ENCODE measurements at places on chromosomes 2 and 18. TPM values are rescaled to one million over a fixed set of nuclear protein-coding genes. Genes with fewer than 3 reads are reported as not detected.
A peak's percentile ranks its signal among the peaks of the same experiment; 100 is the strongest.

DNA sequence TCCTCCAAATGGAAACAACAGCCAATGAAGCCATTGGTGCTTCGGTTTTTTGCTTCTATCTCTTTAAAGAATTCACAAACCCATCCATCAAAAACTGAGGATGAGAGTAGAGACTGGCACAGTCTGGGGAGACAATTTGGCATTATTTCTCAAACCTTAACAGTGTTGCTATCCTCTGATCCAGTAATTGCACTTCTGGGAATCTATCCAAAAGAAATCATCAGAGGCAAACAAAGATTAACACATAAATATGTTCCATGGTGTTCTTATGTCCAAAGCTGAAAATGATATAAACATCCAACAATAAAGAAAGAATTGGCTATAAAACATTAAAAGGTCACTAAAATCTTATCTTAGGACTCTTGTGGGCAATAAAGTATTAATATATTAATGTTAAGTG lies 35.1 kb downstream of the REEP1 start:
- no peaks in the 10 kb centered on the region for H3K4me1 ChIP-seq
- H3K36me3 ChIP-seq: no peaks in the 10 kb centered on the region
- no peak overlapping the region for H3K4me3 ChIP-seq

- H3K27me3 ChIP-seq: no peaks in the 10 kb centered on the region
- no peak overlapping the region for H3K4me3 ChIP-seq
- H3K4me1 ChIP-seq: peaks cover 10% of the 10 kb centered on the region
- no peaks in the 10 kb centered on the region for H3K36me3 ChIP-seq
- H3K27ac ChIP-seq: no peak overlapping the region
These were observed 155.5 kb downstream of the CTIF start for GRCh38 chr18:48694295-48694694.

GRCh38 chr2:119724656-119725485 lies 34.9 kb upstream of the PTPN4 start:
- no peaks in the 10 kb centered on the region for H3K36me3 ChIP-seq
- H3K4me3 ChIP-seq: no peak overlapping the region
- H3K27me3 ChIP-seq: no peaks in the 10 kb centered on the region
- no peaks in the 10 kb centered on the region for H3K4me1 ChIP-seq

DNA sequence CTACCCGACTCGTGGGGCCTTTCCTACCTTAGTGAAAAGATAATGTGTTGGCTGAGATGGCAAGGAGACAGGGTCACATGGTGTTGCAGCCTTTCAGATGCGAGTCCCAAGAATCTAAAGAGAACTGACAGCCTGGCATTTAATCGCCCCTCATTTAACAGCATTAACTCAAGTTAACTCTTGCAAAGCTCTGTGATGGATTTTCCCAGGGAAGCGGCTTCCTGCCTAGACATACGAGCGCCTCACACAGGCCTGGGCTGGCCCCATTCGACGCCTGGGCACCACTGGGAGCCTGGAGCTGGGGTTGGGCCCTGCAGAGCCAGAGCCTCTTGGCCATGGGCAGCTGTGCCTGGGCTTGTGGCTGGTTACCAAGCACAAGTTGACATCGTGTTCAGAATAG lies 140.8 kb downstream of the SEPTIN10 start:
- DNase-seq: no peak
- H3K4me3 ChIP-seq: no peak overlapping the region
- H3K36me3 ChIP-seq: no peaks in the 10 kb centered on the region
- no peak overlapping the region for H3K27ac ChIP-seq
- H3K27me3 ChIP-seq: no peaks in the 10 kb centered on the region

DNA sequence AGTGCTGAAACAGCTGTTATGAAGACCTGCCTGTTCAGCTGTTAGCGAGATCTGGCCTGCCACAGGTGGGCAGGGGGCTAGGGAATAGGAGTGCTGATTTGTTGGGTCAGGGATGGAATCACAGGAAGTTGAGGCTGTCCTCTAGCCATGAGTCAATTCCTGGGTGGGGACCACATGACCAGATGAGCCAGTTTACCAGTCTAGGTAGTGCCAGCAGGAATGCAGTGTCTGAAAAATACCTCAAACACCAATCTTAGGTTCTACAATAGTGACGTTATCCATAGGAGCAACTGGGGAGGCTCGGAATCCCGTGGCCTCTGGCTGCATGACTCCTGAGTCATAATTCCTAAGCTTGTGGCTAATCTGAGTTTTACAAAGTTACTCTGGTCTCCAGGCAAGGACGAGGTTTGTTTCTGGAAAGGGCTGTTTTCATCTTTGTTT lies 44.9 kb downstream of the DYSF start:
- H3K27me3 ChIP-seq: no peaks in the 10 kb centered on the region
- no peak for DNase-seq
- no peak overlapping the region for H3K27ac ChIP-seq
- H3K4me1 ChIP-seq: peaks cover 7% of the 10 kb centered on the region
- H3K36me3 ChIP-seq: no peaks in the 10 kb centered on the region

DNA sequence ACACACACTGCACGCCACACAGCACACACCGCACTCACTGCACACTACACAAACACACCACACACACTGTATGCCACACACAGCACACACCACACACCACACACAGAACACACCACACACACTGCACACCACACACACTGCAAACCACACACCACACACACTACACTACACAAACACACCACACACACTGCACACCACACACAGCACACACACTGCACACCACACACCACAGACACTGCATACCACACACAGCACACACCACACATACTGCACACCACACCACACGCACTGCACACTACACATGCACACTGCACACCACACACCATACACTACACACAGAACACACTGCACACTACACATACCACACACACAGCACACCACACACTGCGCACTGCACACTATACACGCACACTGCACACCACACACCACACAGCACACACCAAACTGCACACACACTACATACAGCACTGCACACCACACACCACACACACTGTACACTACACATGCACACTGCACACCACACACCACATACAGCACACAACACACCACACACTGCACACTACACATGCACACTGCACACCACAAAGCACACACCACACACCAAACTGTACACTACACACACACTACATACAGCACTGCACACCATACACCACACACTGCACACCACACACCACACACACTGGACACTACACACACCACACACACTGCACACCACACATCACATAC lies 59.6 kb downstream of the ASB1 start:
- no peak overlapping the region for H3K27ac ChIP-seq
- peak; percentile 2 for DNase-seq
- no peaks in the 10 kb centered on the region for H3K36me3 ChIP-seq
- no peak overlapping the region for H3K4me3 ChIP-seq

GRCh38 chr2:220469201-220469600 lies 841.8 kb downstream of the SLC4A3 start:
- H3K4me3 ChIP-seq: no peak overlapping the region
- no peak overlapping the region for H3K27ac ChIP-seq
- DNase-seq: no peak
- no peaks in the 10 kb centered on the region for H3K27me3 ChIP-seq
- H3K36me3 ChIP-seq: no peaks in the 10 kb centered on the region

- H3K4me1 ChIP-seq: no peaks in the 10 kb centered on the region
- no peak overlapping the region for H3K4me3 ChIP-seq
- no peak overlapping the region for H3K27ac ChIP-seq
- H3K36me3 ChIP-seq: no peaks in the 10 kb centered on the region
- no peaks in the 10 kb centered on the region for H3K27me3 ChIP-seq
- no peak for DNase-seq
These were observed 118.8 kb downstream of the CTIF start for GRCh38 chr18:48657447-48658120.

DNA sequence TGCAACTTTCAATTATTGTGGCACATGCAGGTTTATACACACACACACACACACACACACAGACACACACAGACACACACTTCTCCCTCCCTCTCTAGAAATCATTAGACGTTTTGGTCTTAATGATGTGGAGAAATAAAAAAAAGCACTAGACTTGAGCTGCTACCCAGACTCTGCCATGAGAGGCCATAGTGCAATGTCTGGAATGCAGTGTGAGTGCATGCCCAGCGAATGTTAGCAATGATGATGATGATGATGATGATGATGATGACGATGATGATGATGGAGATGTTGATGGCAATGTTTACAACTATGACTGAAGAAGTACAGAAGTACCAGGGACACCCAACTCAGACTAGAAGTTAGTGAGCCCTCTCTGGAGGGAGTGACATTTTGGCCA lies 23.8 kb upstream of the KLHL29 start:
- DNase-seq: no peak
- no peak overlapping the region for H3K4me3 ChIP-seq
- no peaks in the 10 kb centered on the region for H3K36me3 ChIP-seq
- no peaks in the 10 kb centered on the region for H3K4me1 ChIP-seq
- H3K27ac ChIP-seq: no peak overlapping the region

GRCh38 chr2:38159597-38159996 lies 83.6 kb upstream of the CYP1B1 start:
- peaks cover 3% of the 10 kb centered on the region for H3K27me3 ChIP-seq
- no peaks in the 10 kb centered on the region for H3K36me3 ChIP-seq
- DNase-seq: no peak
- no peak overlapping the region for H3K27ac ChIP-seq
- H3K4me3 ChIP-seq: no peak overlapping the region
- no peaks in the 10 kb centered on the region for H3K4me1 ChIP-seq

- H3K4me3 ChIP-seq: no peak overlapping the region
- no peak overlapping the region for H3K27ac ChIP-seq
- H3K36me3 ChIP-seq: no peaks in the 10 kb centered on the region
- H3K27me3 ChIP-seq: no peaks in the 10 kb centered on the region
- DNase-seq: no peak
These were observed 61.6 kb upstream of the MSH6 start for GRCh38 chr2:47721296-47721695.

DNA sequence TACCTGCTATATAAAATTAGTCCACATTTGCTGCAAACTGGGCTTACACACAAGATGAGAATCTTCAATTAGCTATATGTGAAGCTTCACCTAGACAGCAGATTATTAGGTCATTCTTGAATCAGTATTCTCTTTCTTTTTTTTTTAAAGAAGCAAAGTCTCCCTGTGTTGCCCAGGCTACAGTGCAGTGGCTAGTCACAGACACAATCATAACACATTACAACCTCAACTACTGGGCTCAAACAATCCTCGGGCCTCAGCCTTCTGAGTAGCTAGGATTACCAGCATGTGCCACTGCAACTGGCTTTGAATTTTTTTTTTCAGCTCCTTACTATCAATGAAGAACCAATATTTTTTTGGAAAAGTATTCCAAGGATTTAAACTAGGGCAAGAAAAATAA lies 30.5 kb downstream of the OLA1 start:
- H3K36me3 ChIP-seq: peaks cover 6% of the 10 kb centered on the region
- no peak overlapping the region for H3K4me3 ChIP-seq
- no peak overlapping the region for H3K27ac ChIP-seq
- no peak for DNase-seq
- H3K27me3 ChIP-seq: no peaks in the 10 kb centered on the region
- no peaks in the 10 kb centered on the region for H3K4me1 ChIP-seq

DNA sequence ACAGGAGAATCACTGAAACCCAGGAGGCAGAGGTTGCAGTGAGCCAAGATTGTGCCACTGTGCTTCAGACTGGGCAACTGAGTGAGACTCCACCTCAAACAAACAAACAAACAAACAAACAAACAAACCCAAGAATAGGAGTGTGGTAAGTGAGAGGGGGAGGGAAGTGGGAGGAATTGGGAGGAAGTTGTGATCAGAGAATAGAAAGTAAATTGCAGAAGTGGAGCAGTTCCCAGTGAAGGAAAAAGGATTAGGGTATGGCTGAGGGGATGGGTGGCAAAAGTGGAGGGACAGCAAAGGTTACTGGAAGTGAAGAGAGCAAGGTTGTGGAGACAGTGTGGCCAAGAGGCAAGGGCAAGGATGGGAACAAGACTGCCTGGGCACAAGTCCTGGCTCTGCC lies 41.1 kb upstream of the C1GALT1C1L start:
- H3K4me1 ChIP-seq: no peaks in the 10 kb centered on the region
- DNase-seq: no peak
- peaks cover 6% of the 10 kb centered on the region for H3K27me3 ChIP-seq
- no peak overlapping the region for H3K27ac ChIP-seq
- H3K4me3 ChIP-seq: no peak overlapping the region
- no peaks in the 10 kb centered on the region for H3K36me3 ChIP-seq

- H3K36me3 ChIP-seq: no peaks in the 10 kb centered on the region
- no peak for DNase-seq
- no peaks in the 10 kb centered on the region for H3K27me3 ChIP-seq
- H3K27ac ChIP-seq: no peak overlapping the region
- no peaks in the 10 kb centered on the region for H3K4me1 ChIP-seq
- H3K4me3 ChIP-seq: no peak overlapping the region
These were observed 93.7 kb upstream of the TRIB2 start for GRCh38 chr2:12623051-12623450.

GRCh38 chr2:67008155-67008554 lies 389.0 kb upstream of the ETAA1 start:
- H3K27ac ChIP-seq: no peak overlapping the region
- no peaks in the 10 kb centered on the region for H3K36me3 ChIP-seq

DNA sequence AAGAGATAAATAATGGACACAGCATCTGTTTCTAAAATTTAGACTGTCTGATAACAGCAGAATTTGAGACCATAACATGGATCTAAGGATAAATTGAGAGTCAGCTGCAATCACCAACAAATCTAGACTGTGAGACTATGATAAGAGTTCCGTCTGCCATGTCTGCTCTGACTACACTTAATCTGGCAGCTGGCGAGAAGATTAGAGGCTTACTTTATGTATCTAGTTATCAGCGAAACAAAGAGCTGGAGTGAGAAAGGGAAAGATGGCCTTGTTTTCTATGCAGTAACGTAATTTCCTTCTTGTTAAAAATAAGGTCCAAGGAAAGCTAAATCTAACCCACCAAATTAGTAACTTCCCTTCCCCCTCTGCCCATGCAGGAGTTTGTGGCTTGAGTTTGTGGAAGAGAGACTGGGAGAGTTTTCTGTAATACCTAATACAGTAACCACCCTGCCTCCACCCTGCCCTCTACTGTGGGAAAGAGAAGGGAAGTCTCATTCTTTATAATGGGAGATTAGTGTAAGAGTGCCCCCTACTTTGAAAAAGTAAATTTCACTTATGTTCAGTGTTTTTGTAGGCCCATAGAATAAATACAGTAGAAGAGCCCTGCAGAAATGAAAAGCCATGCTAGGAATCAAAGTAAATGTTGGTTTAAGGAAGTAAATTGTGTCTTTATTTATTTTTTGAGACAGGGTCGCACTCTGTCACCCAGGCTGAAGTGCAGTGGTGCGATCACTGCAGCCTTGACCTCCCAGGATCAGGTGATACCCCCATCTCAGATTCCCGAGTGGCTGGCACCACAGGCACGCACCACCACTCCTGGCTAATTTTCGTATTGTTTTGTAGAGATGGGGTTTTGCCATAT lies 27.5 kb downstream of the EML4 start:
- no peaks in the 10 kb centered on the region for H3K27me3 ChIP-seq
- no peak overlapping the region for H3K4me3 ChIP-seq
- peak; percentile 76 for DNase-seq

GRCh38 chr2:55923091-55923981 lies at the start of gene EFEMP1:
TSS of gene EFEMP1 (minus strand) at chr2:55923782. CDS start at chr2:55922440, 1,342 bp downstream.
- peaks cover 4% of the 10 kb centered on the region for H3K4me1 ChIP-seq
- no peaks in the 10 kb centered on the region for H3K36me3 ChIP-seq
- peaks cover 24% of the 10 kb centered on the region for H3K27me3 ChIP-seq
- H3K27ac ChIP-seq: no peak within 1 kb of the TSS
- H3K4me3 ChIP-seq: no peak within 1 kb of the TSS

- H3K36me3 ChIP-seq: no peaks in the 10 kb centered on the region
- no peak overlapping the region for H3K27ac ChIP-seq
- H3K4me1 ChIP-seq: no peaks in the 10 kb centered on the region
- no peaks in the 10 kb centered on the region for H3K27me3 ChIP-seq
- no peak for DNase-seq
These were observed 122.8 kb downstream of the SLC4A10 start for GRCh38 chr2:161746891-161747535.

The NFATC1 gene
- total RNA-seq: 47.4 TPM

The DCDC2C gene
- not detected for total RNA-seq

The SNED1 gene
- 4.9 TPM for total RNA-seq

The ANKRD53 gene
- total RNA-seq: 3.1 TPM

The WIPF1 gene
- total RNA-seq: 640 TPM

The AQP12B gene
- not detected for total RNA-seq

The COBLL1 gene
- total RNA-seq: 13.4 TPM
